ENCODE measurements at places on chromosomes 13 and 19.

GRCh38 chr13:98834254-98834960 lies 81.9 kb upstream of the SLC15A1 start:
- DNase-seq, result no peak

GRCh38 chr19:49117677-49118564 lies 1.0 kb downstream of the C19orf73 start:
- DNase-seq, result no peak

GRCh38 chr13:94394723-94395122 lies 84.8 kb downstream of the DCT start:
- no peak for DNase-seq

DNA sequence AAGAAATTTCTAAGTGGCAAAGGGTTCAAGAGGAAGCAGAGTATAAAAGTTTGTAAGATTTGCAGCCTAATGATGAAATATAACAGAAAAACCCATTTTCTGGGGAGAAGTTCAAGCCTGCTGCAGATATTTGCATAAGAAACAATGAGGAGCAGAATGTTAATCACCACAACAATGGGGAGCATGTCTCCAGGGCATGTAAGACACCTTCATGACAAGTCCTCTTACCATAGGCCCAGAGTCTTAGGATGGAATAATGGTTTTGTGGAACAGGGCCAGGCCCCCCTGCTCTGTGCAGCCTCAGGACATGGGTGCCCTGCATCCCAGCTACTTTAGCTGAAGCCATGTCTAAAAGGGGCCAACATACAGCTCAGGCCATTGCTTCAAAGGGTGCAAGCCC lies 809.0 kb upstream of the SLITRK5 start:
- DNase-seq, result no peak

- no peak for DNase-seq
Measured at GRCh38 chr13:79703772-79704171, 222.8 kb downstream of the NDFIP2 start.

Measured in EL (cell line).